RCC 7860 (cell line): ENCODE measurements at places on chromosomes 4 and X.

- DNase-seq = no peak
These were observed 68.8 kb downstream of the NPY1R start for GRCh38 chr4:163263606-163264005.

GRCh38 chr4:164304101-164304639, 449.8 kb upstream of the SMIM31 start:
- DNase-seq = no peak

DNA sequence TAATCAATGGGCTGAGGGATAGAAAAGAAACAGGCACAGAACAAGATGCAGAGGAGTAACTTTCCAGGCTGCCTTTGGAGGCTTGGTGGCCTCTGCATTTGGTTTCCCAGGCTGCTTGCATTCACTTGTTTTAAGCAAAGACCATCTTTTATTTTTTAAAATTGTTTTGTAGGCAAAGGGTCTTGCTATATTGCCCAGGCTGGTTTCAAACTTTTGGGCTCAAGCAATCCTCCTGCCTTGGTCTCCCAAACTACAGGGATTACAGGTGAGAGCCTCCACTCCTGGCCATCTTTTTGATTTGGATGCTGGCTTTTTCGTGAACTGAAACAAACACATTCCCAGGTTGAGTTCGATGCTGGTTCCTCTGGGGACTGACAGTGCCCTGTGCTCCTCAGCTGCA, 74.1 kb downstream of the SLC9A6 start:
- no peak for DNase-seq

- DNase-seq = no peak
These were observed 36.3 kb downstream of the PRDM5 start for GRCh38 chr4:120886191-120886590.

DNA sequence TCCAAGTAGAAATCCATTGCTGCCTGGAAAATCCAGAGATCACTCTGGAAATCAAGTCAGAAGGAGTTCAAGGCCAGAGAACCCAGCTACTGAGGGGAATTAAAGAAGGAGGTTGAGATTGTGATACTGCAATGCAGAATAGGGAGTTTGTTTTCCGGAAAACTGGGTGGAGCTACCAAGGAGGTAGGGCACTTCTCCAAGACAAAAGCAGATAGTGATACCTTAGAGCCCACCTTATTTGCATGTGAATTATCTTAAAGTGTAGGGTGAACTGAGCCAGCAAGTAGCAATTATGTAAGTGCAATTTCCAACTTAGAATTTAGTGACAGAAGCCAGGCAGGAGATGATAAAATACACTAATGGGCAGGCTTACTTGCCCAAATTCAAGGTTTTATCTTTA, 178.9 kb downstream of the MID1 start:
- no peak for DNase-seq

DNA sequence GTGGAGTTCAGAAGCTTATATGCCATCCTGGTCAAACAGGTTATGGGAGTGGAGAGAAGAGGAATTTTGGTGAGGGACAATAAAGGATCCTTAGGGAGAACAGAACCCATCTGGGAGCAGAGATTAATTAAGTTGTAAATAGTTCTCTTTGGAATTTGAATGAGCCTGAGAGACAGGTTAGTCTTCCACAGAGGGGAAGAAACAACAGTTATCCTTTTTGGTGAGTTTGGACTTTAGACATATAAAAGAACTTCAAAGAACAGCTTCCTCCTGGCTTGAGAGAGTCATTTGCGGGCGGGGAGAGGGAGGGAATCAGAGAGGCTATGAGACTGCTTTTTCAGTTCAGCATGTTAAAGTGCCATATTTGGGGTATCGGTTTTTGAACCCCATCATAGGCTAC, 793.3 kb upstream of the MAGEB2 start:
- no peak for DNase-seq

DNA sequence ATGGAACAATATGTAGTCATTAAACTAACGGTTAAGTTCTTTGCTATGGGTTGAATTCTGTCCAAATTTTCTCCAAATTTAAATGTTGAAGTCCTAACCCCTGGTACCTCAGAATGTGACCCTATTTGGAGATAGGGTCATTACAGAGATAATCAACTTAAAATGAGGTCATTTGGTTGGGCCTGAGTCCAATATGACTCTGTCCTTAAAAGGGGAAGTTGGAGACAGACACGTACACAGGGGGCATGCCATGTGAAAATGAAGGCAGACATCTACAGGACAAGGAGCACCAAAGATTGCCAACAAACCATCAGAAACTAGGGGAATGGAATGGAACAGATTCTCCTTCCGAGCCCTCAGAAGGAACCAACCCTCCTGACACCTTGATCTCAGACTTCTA, 492.0 kb upstream of the FTHL17 start:
- DNase-seq = no peak

DNA sequence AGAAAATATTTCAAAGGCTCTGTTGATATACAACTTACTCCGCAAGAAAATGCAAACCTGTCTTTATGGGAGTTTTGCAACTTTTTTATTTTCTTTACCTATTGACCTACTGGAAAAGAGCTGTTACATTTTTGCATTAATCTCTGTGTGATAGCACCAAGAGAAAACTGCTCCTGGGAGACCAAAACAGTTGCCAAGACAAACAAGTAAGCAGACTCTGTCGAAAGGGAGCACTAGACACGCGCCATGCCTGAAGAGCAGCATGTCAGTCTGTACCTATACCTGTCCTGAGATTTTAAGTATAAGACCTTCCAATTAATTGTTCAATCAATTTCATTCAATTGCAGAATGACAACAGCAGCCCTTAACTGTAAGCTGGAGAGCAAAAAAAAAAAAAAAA, 56.0 kb upstream of the TECRL start:
- DNase-seq = no peak

GRCh38 chr4:73948990-73949706, 32.7 kb downstream of the PF4 start:
- DNase-seq = no peak

DNA sequence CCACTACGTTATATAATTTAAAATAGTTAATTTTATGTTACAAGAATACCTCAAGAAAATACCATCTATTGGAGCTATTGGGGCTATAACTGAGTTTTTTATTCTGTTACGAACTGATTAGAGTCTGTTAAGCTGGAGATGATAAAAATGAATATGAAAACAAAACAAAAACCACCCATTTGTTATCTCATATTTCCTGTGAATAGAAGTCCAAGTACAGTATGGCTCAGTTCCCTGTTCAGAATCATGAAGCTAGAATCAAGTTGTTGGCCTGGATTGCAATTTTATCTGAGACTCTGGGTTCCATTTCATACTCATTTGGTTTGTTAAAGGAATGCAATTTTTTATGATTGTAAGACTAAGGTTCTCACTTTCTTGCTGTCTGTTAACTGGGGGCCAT, 319.1 kb upstream of the PCDH18 start:
- DNase-seq = no peak

GRCh38 chr4:114791976-114792375, 193.4 kb downstream of the UGT8 start:
- no peak for DNase-seq

- DNase-seq = no peak
These were observed 27.9 kb downstream of the SLAIN2 start for GRCh38 chr4:48369248-48369647.

- DNase-seq = no peak
These were observed 42.2 kb upstream of the AFAP1 start for GRCh38 chr4:7981738-7982394.

- no peak for DNase-seq
These were observed 1051.9 kb downstream of the NLGN4X start for GRCh38 chrX:5176766-5177165.

- DNase-seq = no peak
These were observed 167.2 kb downstream of the WDFY3 start for GRCh38 chr4:84799318-84799717.

GRCh38 chrX:153662266-153662665, 11.3 kb downstream of the PNCK start:
- peak; percentile 14 for DNase-seq

GRCh38 chr4:73392936-73393335, 11.2 kb upstream of the ALB start:
- DNase-seq = no peak

DNA sequence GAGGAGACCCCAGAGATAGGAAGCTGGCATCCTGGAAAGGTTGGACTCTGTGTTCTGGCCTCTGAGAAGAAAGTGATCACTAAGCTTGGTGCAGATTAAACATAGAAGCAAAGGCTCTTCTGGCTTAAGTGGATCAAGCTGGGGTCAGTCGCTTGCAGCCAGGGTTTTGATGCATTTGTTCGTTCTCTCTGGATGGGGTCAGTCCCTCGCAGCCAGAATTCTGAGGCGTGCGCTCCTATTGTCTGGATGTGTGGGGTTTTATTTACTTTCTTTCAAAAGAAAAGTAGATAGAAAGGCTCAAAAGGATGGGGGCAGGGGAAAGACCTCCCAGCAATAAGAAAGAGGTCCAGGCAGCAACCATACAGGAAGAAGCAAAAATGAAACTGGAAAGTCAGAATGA, 152.6 kb downstream of the DHRSX start:
- DNase-seq = no peak

DNA sequence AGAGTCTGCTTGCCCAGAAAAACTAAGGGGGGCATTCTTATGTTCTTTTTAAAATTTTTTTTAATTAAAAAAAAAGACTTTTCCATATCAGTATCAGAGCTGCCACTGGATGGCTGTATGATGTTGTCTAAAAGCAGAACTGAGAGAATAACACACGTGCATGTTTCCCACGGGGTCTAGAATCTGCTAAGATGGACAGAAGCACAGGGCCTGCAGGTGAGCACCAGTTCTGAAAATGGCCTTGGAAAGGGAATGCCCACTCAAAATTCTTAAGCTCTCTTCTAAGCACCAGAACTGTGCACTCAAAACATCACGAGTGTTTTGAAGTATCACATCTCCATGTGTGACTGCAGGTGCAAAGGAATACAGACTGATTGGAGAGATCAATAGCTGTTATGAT, 61.1 kb downstream of the ARAP2 start:
- no peak for DNase-seq

DNA sequence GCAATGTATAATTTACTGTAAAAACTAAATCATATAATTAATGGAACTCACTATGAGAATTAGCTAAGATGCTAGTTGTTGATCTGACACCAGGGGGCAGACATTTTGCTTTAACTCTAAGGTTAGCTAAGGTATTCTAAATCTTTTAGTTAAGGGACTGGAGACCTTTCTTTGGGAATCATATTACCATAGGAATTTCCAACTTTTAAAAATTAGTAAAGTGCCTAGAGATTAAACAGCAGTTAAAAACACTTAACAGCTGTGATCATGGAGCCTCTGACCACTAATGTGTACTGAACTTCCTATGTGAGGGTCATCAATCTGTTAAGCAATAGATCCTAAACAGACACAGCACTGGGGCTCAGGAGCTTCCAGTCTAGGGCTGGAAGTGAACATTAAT, 226.6 kb downstream of the NSUN7 start:
- peak; percentile 50 for DNase-seq

GRCh38 chr4:99816545-99817308, at the start of gene DAPP1:
TSS of gene DAPP1 (plus strand) at chr4:99816827. CDS start at chr4:99816914, 87 bp downstream.
- no peak for DNase-seq

DNA sequence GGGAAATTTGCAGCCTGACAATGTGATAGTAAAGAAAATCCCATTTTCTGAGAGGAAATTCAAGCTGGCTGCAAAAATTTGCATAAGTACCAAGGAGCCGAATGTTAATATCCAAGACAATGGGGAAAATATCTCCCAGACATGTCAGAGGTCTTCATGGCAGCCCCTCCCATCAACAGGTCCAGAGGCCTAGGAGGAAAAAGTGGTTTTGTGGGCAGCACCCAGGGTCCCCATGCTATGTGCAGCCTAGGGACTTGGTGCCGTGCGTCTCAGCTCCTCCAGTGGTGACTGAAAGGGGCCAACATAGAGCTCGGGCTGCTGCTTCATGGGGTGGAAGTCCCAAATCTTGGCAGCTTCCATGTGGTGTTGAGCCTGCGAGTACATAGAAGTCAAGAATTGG, 6.3 kb upstream of the UGDH start:
- no peak for DNase-seq
